ENCODE measurements at places on chromosomes 13 and 19.

- DNase-seq: no peak
These were observed 177.3 kb upstream of the SLC10A2 start for GRCh38 chr13:103243495-103243894.

DNA sequence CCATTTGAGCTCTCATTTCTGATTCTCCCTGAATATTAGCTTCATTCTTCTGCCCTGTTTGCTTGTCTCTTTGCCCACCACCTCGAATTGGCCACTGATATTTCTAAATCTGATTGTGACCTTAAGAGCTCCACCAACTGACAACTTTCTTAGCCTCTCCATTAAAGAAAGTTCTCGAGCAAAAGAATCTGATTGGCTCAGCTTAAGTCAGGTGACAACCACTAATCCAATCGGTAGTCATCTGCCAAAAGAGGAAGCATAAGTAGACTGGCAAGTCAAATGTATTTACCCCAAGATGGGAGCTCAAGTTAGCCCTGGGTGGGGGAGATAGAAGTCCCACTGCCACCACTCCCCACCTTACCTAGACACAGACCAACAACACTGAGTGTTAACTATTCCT lies 41.5 kb downstream of the NOTCH3 start:
- no peak for DNase-seq

- no peak for DNase-seq
These were observed 758 bp upstream of the CACNG7 start for GRCh38 chr19:53908106-53908934.

DNA sequence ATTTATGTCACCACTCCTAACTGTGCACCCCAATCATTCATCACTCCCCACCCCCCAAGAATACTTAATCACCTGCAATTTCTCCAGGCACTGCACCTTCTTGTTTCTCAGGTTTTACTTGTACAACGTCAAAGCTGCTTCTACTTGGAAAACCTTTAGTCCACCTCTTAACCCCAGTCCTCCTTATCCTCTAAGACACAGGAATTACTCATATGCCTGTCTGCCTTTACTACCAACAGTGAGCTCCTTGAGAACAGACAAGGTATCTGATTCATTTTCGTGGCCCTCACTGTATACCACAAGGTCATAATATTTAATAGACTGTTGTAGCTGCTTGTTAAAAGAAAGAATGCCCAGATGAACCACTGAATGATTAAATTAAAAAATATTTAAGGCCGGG lies 21.0 kb upstream of the NDFIP2 start:
- no peak for DNase-seq

- DNase-seq: no peak
These were observed 69.9 kb downstream of the RUBCNL start for GRCh38 chr13:46317120-46317519.

DNA sequence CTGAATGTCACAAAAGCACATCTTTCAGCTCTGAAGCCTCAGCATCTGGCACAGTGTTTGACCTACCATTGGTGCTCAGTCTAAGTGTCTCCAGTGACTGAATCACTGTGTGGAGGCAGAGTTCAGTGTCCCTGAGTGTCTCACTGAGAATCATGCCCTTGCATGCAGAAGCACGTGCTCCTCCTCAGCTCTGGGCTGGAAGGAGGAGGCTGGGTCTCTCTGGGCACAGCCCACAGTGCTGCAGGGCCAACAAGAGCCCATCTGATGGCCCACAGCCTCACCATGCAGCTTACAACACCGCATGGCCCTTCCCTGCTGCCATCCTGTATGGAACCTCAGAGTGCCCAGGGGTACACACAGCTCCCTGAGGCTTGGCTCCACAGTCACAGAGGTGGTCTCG lies 86.1 kb downstream of the TEX26 start:
- DNase-seq: no peak

DNA sequence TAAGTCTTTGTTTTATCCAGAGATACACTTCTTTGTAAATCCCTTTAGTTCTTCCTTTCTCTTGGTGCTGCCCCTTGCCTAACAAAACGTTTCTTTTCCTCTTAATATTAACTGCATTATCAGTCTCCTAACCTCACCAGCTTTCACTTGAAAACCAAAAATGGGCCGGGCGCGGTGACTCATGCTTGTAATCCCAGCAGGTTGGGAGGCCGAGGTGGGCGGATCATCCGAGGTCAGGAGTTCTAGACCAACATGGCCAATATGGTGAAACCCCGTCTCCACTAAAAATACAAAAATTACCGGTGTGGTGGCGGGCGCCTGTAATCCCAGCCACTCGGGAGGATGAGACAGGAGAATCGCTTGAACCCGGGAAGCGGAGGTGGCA lies 329.8 kb upstream of the MIR17HG start:
- peak; percentile 12 for DNase-seq

DNA sequence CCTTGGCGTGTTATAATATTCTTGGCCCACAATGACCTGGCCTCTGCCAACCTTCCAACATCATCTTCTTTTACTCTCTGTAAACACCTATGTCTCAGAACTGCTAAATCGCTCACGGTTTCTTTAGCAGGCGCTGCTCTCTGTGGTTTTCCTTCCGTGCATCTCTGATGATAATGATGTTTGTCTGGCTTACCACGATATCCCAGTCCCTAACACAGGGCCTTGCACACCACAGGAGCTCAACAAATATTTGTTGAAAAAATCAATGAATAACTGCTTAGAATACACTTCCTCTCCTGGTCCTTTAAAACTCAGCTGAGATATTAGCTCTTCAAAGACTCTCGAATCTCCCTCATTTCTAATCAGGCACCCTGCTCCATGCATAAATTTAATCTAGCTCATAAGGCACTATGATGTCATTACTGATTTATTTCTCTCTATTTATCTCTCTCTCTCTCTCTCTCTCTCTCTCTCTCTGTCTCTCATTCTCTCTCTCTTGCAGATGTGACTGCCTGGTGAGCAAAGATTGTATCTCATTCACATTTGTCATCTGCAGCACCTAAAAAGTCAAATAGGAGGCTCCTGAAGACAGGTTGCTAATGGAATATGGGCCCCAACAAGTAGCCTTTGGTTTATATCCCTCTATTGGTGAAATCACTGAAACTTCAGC lies 206.4 kb downstream of the NHLRC3 start:
- no peak for DNase-seq

DNA sequence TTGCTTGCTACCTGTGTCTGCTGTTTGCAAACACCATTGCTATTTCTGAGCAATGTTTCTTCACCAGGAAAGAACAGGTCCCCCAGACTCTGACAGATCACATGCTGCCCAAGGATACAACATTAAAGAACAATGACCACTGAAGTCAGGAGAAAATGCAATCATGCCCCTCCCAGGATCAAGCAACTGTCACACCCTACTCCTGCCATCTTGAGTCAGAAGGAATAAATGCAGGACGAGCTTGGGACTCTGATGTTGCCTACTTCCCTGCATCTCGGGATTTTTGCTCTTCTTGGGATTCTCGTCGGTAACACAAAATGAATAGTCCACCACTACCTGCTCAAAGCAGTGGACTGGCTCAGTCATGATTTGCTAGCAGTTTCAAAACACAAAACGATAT lies 490.6 kb downstream of the COG6 start:
- no peak for DNase-seq

DNA sequence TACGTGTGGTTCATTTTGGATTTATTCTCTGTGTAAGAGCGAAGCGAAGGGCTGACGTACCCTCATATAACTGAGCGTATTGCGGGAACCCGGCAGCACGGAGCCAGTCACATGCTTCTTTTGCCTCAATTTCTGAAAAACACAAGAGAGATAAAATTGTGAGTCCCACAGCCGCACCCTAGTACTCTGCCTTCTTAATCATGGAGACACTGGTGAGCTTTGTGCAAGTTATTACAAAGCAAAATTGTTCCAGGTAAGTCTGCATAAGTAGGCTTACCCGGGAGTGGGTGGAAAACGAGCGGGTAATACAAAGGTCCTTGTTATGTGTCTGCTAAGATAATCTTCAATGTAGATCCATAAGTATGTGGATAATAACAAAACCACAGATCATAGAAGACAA lies 118.1 kb downstream of the STARD13 start:
- no peak for DNase-seq

GRCh38 chr19:7213628-7214323 lies 80.4 kb downstream of the INSR start:
- DNase-seq: no peak

- no peak for DNase-seq
These were observed 687.4 kb downstream of the DIAPH3 start for GRCh38 chr13:59476366-59476765.

DNA sequence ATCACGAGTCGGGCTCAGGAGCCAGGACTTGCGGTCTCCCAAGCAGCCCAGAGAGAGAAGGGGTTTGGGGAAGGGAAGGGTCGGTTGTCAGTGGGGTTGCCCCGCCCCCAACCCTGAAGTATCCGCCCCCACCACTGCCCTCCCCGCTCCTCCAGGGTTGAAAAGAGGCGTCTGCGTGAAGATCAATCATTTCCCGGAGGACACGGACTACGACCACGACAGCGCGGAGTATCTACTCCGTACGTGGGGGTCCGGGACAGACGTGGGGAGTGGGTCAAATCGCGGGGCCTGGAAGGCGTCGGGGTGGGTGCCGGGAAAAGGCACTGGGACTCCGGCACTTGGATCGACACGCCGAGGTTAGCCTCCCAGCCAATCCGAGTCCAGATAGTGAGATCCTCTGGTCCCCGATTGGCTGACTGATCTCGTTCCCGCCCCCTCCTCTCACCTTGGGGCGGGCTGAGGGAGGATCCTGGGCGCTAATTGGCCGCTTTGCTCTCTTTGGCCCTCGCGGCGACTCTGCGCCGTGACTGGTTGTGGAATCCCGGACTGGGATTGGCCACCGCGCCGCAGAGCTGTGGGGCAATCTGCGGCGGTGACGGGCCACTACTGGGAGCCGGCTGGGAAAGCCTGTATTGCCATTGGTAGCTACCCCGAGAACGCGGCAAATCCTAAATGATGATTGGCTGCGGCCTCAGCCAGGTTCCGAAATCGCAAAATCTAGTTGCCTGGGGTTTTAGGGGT lies 13.3 kb upstream of the CACNG6 start:
- peak; percentile 30 for DNase-seq

DNA sequence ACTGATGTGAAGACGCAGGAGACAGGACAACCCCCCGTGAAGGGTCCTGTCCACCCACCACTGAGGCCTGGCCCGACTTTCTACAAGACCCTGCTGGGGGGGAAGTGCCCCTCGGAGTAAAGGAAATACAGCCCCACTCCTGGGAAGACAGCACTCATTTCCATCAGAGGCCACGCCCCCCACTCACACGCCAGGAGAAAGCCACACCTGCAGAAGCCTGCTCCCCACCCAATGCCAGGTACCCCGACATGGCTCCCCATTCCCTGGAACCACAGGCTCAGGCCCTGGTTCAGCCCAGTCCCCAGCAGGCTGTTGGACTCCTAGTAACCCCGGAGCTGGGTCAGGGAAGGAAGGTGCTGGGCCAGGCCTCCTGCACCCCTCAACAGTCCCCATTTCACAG lies 10.9 kb upstream of the ATP8B3 start:
- no peak for DNase-seq

GRCh38 chr13:20264271-20265018 lies 32.3 kb upstream of the GJB6 start:
- no peak for DNase-seq

DNA sequence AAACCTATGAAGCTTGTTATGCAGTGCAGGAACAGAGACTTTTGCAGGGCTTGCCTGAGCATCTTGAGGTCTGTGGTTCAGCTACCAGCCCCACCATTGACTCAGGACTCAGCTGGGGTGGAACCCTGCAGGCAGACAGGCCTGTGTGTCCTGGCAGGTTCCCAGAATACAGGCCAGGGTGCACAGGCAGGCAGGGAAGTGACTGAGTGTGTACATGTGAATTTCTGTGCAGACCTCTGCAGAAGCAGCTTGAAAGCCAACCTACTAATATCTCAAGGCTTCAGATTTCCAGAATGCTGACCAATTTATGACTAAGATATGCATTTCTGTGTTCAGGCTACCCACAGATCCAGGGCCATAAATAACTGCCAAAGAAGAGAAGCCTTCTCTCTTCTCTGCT lies 254.4 kb downstream of the DLEU7 start:
- no peak for DNase-seq

GRCh38 chr13:110403315-110403714 lies 96.2 kb downstream of the COL4A2 start:
- DNase-seq: no peak

Measured in inflammatory macrophage (primary cell).